Mucosa of gallbladder (tissue), 1 donor: ENCODE measurements at places on chromosomes 6 and 20. TPM values are rescaled to one million over a fixed set of nuclear protein-coding genes. Genes with fewer than 3 reads are reported as not detected.
A peak's percentile ranks its signal among the peaks of the same experiment; 100 is the strongest.

Gene PLEKHG1
- total RNA-seq, result 24.5 TPM

Gene RNF144B
- total RNA-seq, result 33.9 TPM

Gene RCAN2
- total RNA-seq, result 61.7 TPM

Gene BNIP5
- 7.4 TPM for total RNA-seq

Gene ARMC2
- total RNA-seq, result 5.8 TPM

Gene LRRC73
- 7.0 TPM for total RNA-seq

Gene CENPB
- 109 TPM for total RNA-seq

Gene MOXD1
- total RNA-seq, result 3.8 TPM

Gene GABRR1
- total RNA-seq, result not detected

DNA sequence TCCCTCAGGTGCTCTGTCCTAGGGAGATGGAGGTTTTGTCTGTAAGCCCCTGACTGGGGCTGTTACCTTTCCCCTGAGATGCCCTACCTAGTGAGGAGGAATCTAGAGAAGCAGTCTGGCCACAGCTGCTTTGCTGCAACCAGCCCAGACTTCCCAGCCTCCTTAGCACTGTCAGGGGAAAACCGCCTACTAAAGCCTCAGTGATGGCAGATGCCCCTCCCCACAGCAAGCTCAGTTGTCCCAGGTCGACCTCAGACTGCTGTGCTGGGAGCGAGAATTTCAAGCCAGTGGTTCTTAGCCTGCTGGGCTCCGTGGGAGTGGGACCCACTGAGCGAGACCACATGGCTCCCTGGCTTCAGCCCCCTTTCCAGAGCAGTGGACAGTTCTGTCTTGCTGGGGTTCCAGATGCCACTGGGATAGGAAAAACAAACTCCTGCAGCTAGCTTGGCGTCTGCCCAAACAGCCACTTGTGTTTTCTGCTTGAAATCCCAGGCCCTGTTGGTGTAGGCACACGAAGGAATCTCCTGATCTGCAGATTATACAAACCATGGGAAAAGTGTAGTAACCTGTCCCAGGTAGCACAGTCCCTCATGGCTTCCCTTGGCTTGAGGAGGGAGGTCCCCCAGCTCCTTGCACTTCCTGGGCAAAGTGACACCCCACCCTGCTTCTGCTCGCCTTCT, 146.4 kb upstream of the PROKR2 start:
- no peak for DNase-seq

GRCh38 chr6:78832091-78832808, 35.1 kb upstream of the IRAK1BP1 start:
- no peak for DNase-seq

DNA sequence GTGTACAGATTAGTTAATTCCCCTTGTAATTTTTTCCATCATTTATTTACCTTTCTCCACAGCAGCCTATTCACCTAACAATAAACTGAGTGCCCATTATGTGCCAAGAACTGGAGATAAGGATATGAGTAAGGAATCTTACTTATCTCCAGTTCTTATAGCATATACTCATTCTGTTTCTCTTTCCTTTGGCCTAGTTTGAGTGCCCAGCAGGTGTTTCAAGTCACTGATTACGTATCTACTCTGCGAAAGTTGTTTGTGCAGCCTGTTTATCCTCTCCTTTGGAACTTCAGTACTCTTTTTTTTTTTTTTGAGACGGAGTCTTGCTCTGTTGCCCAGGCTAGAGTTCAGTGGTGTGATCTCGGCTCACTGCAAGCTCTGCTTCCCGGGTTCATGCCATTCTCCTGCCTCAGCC, 17.3 kb upstream of the POU5F1 start:
- DNase-seq, result peak; percentile 42

- DNase-seq, result peak; percentile 93
Measured at GRCh38 chr20:59042796-59043631, 428 bp upstream of the PRELID3B start.

DNA sequence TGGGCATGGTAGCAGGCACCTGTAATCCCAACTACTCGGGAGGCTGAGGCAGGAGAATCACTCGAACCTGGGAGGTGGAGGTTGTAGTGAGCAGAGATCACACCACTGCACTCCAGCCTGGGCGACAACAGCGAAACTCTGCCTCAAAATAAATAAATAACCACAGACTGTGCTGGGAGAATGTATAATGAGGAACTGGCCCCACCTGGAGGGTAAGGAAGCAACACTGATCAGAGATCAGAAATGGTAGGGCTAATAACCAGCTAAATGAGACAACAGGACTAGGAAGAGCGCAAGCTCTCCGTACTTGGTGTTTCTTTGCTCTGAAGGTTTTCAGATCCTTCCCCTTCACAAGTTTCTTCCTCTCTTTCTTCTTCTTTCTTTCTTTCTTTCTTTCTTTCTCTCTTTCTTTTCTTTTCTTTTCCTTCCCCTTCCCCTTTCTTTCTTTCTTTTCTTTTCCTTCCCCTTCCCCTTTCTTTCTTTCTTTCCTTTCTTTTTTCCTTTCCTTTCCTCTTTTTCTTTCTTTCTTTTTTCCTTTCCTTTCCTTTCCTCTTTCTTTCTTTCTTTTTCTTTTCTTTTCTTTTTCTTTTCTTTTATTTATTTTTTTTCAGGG, 14.6 kb downstream of the CCM2L start:
- no peak for DNase-seq

- no peak for DNase-seq
Measured at GRCh38 chr20:15364781-15365180, 1027.4 kb upstream of the FLRT3 start.

DNA sequence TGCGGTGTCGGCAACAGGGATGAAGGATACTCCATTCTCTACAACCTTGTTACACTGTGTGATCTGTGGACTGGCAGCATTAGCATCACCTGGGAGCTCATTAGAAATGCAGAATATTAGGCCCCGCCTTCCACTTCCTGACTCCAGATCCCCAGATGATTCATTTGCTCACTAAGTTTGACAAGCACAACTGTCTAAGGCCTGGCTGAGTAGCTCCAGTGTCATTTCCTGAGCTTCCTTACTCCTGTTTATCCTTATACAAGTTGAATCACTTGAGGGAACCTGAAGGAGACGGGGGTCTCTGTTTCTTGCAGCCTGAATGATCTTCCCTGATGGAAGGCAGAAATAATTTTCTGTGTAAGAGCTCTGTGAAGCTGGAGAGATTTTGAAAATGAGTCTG, 32.7 kb upstream of the PROKR2 start:
- no peak for DNase-seq

DNA sequence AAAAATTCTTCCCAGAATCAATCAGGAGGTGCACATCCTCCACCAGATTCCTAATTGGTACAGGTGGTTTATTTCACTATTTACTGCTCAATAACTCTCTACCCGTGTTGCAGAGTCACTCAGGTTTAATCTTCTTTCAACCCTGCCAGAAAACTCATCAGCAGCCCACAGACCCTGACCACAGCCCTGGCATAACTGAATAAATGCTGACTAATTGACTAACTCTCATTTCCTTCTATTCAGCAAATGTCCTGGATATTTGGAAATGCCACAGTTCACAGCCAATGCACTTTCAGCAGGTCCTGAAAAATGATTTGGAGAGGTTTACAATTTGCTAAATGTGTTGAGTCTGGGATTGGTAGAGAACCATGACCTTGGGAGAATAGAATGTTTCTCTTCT, 62.3 kb downstream of the TRMT6 start:
- no peak for DNase-seq

DNA sequence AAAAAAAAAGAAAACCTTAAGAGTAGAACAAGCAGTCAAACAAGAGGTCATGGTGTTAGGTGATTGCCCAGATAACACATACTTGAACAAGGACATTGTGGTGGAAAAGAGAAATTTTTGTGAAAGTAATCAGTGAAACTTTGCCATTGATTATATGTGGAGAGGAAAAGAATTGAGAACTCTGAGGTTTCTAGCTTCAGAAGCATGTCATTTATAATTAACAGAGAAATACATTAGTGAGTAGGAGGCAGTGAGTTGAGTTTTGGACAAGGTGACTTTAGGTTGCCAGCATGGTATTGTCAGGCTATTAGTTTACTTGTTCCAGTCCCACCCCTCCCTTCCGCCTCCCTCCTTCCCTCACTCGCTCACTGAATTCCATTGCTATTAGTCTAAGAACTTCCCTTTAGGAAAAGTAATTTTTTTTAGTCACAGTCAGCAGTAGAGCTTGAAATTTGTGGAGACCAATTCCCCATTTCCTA, 17.2 kb downstream of the TAB2 start:
- DNase-seq, result no peak

DNA sequence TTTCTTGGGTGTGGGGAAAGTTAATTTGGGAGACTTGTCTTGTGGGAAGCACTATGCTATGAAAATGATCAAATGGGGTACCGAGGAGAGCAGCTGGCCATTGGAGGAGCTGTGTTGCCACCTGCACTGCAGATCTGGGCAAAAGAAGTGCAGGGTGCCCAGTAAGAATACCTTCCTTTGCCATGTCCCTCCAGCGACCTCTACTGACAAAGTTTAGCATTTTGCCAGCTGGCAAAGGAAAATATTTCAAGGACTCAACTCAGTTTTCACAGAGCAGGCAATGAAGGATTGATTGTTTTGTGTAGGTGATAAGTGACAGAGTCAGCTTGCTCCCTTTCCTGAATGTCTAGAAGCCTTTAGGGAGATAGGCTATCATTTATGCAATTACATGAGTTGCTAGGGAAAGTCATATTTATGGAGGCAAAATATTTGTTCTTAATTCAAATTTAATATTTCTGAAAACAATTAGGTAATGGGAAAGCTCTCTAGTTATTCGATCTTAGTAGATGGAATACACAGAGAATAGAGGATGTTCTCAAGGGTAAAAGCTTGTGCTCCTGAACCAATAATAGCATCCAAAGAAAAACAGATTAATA, 118.4 kb downstream of the FARS2 start:
- no peak for DNase-seq

- peak; percentile 66 for DNase-seq
Measured at GRCh38 chr20:17557675-17558006, 12.2 kb upstream of the DSTN start.

- peak; percentile 29 for DNase-seq
Measured at GRCh38 chr20:1327827-1328679, 886 bp downstream of the SDCBP2 start.

- no peak for DNase-seq
Measured at GRCh38 chr20:19512886-19513677, 245.0 kb upstream of the RIN2 start.

DNA sequence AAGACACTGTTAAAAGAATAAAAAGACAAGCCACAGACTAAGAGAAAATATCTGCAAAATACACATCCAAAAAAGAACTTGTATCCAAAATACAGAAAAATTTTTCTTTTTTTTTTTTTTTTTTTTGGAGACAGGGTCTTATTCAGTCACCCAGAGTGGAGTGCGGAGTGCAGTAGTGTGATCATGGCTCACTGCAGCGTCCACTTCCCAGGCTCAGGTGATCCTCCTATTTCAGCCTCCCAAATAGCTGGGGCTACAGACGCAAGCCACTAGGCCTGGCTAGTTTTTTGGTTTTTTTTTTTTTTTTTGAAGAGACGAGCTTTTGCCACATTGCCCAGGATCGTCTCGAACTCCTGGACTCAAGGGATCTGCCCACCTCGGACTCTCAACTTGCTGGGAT, 3.1 kb downstream of the ZUP1 start:
- no peak for DNase-seq

GRCh38 chr6:68013780-68014515, 621.1 kb upstream of the ADGRB3 start:
- DNase-seq, result no peak

GRCh38 chr6:159914565-159914923, 23.8 kb downstream of the MAS1 start:
- DNase-seq, result no peak

DNA sequence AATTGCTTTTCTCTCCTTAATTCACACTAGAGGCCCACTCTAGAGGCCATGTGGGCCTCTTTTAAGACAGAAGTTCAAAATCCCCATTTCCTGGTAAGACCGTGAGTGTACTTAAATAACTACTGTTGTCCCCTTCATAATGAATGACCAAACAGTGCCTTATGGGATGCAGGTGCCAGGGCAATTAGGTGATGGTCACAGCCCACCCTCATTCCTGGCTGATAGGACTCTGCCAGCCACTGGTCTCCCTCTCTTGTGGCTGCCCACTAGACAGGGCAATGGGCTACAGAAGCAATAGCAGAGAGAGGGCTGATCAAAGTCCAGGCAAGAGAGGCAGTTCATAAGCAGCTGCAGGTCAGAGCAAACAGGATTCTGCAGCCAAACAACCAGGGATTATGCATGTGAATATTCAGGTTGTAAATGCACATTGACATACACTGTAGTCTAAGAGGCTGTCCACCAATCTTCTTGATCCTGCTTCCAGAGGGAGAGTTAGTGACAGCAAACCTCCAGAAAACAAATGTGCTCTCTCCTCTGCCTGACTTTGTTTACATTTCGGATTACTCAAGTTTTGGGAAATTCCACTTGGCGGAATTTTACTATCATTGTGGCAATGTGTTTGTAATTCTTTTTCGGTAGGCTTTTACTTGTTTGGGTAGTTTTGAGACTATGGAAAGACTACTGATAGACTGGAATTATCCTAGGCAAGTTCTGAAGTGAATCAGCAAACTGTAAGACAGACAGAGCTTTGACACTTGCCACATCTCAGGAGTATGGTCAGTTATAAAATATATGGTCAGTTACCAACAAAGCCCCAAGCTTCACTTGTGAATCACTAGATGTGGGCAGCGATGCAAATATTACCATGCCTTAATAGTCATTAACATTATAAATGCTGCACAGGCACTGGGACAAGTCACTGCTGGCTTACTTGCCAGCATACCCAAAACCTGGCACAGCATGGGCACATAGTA, 12.8 kb downstream of the PTPRK start:
- peak; percentile 57 for DNase-seq

- no peak for DNase-seq
Measured at GRCh38 chr20:43188234-43188653, 1.5 kb downstream of the PTPRT start.

- no peak for DNase-seq
Measured at GRCh38 chr6:139253656-139254055, 38.1 kb downstream of the TXLNB start.

DNA sequence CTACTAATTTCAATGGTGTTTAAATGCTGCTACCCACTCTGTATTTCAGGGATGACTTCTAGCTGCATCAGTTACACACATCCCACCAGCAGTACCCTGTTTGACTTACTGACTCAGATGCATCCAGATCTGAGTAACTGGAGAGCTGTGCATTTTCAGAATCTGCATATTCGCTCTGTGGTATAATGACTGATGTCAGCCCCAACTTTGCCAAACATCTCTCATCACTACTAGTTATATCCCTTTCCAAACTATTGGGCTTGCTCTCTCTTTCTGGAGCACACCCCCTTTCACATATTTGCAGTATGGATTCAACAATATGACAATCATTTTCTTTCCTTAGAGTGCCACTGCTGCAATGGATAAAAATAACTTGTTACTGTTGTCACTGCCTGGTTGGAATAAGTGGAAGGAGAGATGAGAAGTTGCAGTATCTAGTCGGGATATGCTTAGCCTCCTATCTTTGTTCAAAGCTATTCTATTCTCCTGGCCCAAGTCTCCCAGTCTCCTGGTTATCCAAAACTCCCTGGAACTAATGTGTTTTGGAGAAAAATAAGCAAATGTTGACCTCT, 3.3 kb upstream of the RSPO3 start:
- no peak for DNase-seq

GRCh38 chr6:126054802-126055201, 68.5 kb downstream of the TRMT11 start:
- DNase-seq, result no peak
